ENCODE measurements at places on chromosomes 4 and X. TPM values are rescaled to one million over a fixed set of nuclear protein-coding genes. Genes with fewer than 3 reads are reported as not detected.

GRCh38 chrX:15856636-15857035 is 2.0 kb upstream of the AP1S2 start:
- DNase-seq, result no peak

GRCh38 chr4:147136310-147136709 is 190.6 kb upstream of the TTC29 start:
- no peak for DNase-seq

- DNase-seq, result no peak
These were observed 585.7 kb downstream of the IL15 start for GRCh38 chr4:142222127-142222526.

- no peak for DNase-seq
These were observed 173.3 kb downstream of the TBCK start for GRCh38 chr4:106142616-106143127.

GRCh38 chr4:55947912-55948725 is 626 bp upstream of the CEP135 start:
- DNase-seq, result no peak

- no peak for DNase-seq
These were observed 3.4 kb downstream of the OGT start for GRCh38 chrX:71536285-71536684.

GRCh38 chr4:114040319-114041116 is 61.1 kb upstream of the ARSJ start:
- DNase-seq, result no peak

DNA sequence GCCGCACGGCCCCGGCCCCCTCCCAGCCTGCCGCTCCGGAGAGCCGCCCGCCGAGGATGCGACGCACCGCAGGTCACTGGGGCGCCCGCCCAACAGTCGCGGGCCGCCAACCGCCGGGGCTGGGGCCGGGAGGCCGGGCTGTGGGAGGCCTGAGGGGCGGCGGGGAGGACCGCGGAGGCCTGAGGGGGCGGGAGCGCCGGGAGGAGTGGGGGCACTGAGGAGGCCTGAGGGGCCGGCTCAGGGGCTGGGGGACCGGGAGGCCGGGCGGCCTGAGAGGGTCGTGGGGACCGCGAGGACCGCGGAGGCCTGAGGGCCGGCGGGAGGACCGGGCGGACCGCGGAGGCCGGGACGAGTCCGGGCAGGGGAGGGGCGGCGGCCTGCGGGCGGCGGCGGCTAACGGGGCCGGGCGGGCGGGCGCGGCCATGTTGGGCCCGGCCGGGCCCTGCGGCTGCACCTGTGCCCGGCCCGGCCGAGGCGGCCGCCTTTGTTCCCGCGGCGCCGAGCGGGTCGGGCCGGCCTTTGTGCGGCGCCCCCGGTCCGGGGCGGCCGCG is 353 bp downstream of the NSD2 start:
- DNase-seq, result peak; percentile 39

GRCh38 chr4:87530868-87531267 is 1.7 kb upstream of the SPARCL1 start:
- no peak for DNase-seq

DNA sequence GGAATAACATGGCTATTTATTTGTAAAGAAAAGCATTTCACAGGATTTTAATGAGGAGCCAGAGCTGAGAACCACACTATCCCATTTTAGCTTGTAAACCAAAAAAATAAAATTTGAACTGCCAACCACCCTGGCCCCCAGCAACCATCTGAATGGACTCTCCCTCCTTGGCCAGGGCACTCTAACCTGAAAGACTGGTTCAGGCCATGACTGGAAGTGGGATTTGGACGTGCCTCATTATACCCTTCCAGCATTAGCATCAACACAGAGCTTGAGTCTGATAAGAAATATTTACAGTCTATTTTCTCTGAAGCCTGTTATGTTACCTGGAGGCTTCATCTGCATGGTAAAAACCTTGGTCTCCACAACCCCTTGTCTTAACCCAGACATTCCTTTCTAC is 30.0 kb downstream of the METAP1 start:
- no peak for DNase-seq

GRCh38 chrX:1053072-1053471 is 159.4 kb downstream of the CRLF2 start:
- no peak for DNase-seq

DNA sequence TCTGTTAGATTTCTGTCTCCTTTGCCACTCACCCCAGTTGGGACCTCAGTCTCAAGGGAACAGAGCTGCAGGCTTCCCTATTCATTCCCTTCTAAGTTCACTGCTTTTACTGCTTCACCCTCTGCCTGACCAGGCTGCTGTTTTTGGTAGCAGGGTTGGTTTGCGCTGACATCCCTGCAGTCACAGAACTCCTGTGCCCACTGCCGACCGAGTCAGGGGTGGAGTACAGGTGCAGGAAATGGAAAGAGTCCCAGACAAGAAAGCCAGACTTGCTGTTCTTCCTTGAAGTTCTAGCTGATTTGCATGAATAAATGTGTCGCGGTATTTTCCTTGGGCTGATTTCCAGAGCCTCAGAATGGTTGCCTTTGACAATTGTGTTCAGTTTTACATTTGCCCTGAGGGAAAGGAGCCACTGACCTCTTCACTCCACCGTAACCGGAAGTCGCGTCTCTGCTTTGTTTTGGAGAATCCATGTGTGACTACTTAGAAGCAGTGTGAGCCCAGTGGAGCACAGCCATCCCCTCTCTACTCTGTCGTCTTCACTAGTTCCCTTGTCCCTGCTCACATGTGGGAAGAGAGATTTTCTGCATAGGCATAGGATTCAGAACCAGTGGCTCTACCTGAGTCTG is 84.8 kb downstream of the TNIP2 start:
- no peak for DNase-seq

GRCh38 chrX:35006361-35006760 is 63.8 kb downstream of the FAM47B start:
- DNase-seq, result no peak

DNA sequence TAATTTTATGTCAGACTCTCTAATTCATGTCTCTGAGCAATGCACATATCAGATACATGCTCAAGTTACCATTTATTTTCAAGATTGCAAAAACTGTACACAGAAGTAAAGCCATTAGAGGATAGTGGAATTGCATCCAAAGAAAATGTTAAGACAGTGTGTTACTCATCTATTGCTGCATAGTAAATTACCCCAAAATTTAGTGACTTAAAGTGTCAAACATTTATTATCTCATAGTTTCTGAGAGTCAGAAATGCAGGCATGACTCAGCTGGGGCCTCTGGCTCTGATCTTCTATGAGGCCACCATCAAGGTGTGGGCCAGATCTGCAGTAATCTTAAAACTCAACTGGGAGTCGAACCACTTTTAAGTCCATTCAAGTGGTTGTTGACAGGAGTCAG is 275.2 kb downstream of the QDPR start:
- no peak for DNase-seq

The GPR173 gene
- 19.4 TPM for total RNA-seq

The SERPINA7 gene
- not detected for total RNA-seq

The SEPSECS gene
- 8.8 TPM for total RNA-seq

The RRH gene
- 0.33 TPM for total RNA-seq

The TEX11 gene
- total RNA-seq, result 6.5 TPM

The TMEM156 gene
- not detected for total RNA-seq
